Left colon (tissue), 2 donors: ENCODE measurements at places on chromosomes 2 and 18.
A peak's percentile ranks its signal among the peaks of the same experiment; 100 is the strongest.

DNA sequence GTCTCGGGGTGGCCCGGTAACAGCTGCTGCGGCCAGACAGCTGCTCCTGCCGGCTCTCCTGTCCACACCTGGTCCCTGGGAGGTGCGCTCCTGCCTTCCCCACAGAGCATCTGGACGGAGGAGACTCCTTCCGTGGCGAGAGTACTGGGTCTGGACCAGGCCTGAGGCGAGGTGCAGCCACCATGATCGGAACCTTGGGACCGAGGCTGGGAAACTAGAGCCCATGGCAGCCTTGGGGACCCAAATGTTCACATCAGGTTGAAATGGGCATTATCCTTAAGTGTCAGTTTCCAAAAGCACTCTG lies 628 bp downstream of the GIGYF2 start:
- no peak for DNase-seq

GRCh38 chr18:61738488-61738887 lies 154.3 kb downstream of the RNF152 start:
- DNase-seq = no peak

DNA sequence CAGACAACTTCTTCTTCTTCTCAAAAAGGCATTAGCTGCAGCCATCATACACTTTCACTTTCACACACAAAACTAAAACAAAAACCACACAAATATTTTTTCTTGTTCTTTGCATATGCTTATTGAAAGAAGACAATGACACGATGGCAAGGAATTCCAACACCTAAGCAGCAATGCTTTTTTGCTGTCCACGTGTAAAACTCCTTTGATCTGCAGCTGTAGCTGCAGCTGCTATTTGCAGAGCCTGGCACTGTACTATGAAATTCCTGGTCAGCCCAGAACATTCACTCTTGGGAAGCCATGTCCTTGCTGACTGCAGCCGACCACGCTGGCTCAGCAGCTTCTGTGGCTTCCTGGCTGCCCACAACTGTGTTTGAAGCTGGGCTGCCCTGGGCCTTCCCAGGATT lies 316.2 kb downstream of the CDH2 start:
- DNase-seq = no peak

DNA sequence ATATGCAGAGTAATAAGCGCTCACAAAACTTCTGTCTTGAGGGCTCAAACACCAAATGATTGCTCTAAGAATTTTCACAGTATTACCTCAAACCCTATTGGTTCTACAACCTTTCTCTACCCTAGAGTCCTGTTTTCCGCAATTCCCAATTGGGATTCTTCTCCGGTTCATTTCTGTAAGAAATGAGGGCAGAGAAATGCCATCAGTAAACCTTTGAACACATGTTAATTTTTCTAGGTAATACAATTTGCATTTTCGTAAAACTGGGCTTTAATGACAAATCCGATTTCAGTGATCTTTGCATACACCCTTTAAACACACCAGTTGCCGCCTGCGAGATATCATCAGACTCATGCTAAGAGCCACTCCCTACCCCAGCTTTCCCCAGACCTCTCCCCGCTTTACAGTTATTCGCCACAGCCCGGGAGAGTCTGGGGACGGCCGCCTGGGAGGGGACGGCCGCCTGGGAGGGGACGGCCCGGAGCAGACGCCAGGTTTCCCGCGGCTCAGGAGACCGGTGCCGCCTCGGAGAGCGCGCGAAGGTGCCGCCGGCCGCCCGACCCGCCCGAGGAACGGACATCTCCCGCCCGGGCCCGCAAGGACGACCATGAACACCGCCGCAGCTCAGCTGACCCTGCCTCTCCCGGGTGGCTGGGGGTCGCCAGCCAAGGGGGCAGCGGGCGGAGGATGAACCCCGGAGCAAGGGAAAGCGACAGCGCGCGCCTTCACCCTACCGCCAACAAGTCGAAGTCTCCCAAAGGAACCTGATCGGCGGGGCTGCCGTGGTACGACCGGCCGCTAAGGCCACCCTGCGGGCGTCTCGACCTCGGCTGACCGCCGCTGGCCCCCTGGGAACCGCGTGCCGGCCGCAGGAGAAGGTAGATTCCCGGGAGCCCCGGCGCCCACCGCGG lies 463 bp downstream of the SMC6 start:
- peak; percentile 59 for DNase-seq

- no peak for DNase-seq
Measured at GRCh38 chr2:232293191-232293590, 85.4 kb upstream of the ALPP start.

GRCh38 chr18:13627639-13628038 lies 98.7 kb downstream of the FAM210A start:
- no peak for DNase-seq

- no peak for DNase-seq
Measured at GRCh38 chr2:99159594-99159993, 4.8 kb downstream of the LIPT1 start.

DNA sequence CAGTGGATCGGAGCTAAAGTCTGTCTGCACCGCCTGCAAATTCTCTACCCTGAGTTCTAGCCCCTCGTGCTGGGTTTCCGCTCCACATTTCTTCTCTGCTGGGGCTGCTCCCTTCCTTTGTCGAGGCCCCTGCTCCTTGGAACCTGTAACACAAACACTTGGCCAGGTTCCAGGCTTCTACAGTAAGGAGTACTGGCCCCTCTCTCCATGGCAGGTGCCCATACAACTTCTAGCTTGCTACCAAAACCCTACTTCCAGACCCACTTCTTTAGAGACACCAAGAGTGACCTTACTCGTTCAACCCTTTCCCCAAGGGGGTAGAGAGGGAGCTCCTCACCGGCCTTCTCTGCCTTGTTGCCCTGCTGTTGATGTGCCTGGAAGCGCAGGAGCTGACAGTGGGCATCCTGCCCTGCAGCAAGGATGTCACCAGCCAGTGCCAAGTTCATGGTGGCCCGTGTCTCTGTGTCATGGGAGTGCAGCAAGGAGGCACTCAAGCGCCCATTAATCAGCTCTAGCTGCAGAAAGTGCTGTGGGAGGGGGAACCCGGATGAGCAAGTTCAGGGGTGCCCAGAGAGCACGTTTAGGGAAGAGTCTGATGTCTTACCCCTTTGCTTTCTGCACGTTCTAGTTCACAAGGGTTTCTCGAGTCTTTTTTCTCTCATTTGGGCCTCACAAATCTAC lies 1.1 kb downstream of the PREB start:
- DNase-seq = no peak

- no peak for DNase-seq
Measured at GRCh38 chr2:29580223-29580622, 341.2 kb downstream of the ALK start.

- DNase-seq = no peak
Measured at GRCh38 chr18:57780318-57780705, 22.8 kb downstream of the ATP8B1 start.

DNA sequence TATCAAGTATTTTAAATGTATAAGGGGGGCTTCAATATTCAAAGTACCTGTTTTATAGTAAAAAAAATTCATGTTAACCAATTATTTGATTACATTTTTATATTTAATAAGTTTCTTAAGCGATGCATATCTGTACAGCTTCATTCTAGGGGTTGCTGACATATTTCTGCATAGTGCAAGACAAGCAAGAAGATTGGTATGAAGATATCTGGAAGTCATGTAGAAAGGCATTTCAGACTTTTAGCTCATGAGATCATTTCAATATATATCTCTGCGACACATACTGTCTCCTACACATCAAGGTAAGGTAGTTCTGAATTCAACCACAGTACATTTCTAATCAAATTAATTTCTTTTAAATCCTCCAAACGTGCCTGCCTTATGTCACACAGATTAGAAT lies 73.1 kb downstream of the MEMO1 start:
- no peak for DNase-seq

GRCh38 chr2:18167871-18168270 lies 289.4 kb downstream of the KCNS3 start:
- no peak for DNase-seq

DNA sequence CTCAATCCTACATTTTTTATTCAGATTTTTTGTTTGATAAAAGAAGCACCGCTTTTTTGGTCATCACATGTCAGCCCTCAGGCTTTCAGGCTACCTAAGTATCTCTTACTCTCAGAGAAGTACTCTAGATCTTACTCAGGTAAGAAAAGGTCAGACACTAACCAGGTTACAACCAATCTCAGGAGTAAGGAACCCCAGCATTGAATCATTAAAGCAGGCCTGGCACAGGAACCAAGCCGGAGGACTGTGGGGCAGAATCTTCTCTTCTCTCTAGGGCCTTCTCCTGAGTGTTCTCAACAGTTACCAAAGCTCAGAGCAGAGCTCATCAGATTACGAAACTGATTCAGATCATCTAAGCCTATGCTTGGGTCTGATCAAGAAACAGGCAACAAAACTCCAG lies 28.2 kb downstream of the RBMS1 start:
- no peak for DNase-seq

DNA sequence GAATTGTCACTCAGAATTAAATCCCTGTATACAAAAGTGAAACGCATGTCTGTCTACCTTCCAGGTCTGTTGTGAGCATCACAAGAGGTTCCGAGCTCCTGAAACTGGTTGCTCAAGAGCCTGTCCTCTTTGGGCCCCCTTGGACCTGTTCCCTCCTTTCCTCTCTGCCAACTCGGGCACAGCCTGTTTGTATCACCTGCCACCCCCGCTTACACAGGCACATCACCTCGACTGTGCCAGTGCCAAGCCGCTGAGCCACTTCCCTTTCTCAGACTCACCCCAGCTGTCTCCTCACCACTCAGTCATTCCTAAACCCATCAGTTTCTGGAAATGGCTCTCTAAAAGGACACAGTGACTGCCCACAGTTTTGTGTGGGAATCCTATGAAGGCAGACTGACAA lies 3.1 kb downstream of the EFR3B start:
- no peak for DNase-seq

- DNase-seq = no peak
Measured at GRCh38 chr2:18600255-18600613, 10.9 kb upstream of the NT5C1B start.

GRCh38 chr2:27431395-27431794 lies 3.0 kb downstream of the NRBP1 start:
- no peak for DNase-seq

DNA sequence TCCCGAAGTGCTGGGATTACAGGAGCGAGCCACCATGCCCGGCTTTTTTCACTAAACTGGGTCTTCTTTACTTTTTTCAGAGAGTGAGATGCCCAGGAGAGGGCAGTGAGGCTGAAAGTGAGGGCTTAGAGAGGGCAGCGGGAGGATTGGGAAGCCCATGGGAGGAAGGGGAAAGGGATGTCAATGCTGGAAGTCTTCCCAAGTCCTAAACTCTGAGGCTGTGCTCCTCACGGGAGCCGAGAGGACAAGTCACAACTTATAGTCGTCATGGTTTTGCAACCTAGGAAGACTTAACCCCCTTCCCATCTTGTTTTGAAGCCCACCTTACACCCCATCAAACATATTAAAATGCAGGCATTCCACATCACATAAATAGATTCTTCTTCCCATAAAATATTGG lies 15.1 kb upstream of the MEP1B start:
- DNase-seq = no peak

GRCh38 chr18:44817831-44818473 lies 137.3 kb downstream of the SETBP1 start:
- DNase-seq = no peak

DNA sequence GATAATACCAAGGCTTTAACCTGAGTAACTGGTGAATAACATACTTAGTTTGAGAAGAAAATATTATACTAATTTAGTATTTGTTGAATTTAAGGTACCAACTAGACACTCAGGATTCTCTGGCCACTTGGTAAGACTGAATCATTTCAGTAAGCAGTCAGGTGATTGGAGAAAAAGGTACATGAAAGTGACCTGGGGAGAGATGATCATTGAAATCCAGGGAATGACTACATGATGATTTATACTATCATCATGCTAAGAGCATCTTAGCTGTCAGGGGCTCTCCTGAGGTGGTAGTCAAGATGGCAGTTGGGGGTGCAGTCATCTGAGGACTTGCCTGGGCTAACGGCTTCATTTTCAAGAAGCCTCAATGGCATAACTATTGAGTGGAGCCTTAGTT lies 571.2 kb upstream of the ACVR2A start:
- DNase-seq = no peak

DNA sequence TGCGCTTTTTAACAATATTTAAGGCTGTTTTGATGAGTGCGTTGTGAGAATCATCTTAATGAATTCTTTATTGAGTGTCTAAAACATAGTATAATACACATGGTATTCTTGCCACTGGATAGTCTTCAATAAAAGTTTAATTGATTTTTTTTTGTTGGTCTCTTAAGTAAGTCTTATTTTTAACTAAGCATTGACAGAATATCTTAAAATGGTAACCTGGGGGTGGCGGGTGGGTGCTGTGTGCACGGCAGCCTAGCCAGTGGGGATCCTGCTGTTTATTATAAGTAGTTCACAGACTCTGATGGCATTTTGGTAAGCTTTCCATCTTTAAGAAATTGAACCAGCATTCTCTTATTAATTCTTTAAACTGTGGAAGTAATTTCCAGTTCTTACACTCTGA lies 6.0 kb downstream of the SOX11 start:
- DNase-seq = no peak

DNA sequence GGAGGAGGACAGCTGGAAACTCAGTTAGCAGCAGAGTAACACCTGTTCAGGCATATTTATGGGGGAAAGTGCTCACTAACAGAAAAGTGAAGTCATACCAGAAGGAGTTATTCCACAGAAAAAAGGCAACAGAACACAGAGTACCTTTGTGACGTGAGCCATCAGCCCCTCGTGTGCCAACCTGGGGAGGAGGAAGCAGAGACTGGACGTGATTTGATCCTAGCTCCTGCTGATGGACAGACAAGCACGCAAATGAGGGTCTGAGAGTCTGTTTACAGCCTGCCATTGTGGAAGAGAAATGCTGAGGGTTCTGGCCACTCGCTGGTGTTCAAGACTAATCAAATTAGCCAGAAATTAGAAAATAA lies 120.7 kb downstream of the ZNF521 start:
- no peak for DNase-seq

- DNase-seq = peak; percentile 6
Measured at GRCh38 chr2:125516496-125517109, 1139.4 kb upstream of the GYPC start.

DNA sequence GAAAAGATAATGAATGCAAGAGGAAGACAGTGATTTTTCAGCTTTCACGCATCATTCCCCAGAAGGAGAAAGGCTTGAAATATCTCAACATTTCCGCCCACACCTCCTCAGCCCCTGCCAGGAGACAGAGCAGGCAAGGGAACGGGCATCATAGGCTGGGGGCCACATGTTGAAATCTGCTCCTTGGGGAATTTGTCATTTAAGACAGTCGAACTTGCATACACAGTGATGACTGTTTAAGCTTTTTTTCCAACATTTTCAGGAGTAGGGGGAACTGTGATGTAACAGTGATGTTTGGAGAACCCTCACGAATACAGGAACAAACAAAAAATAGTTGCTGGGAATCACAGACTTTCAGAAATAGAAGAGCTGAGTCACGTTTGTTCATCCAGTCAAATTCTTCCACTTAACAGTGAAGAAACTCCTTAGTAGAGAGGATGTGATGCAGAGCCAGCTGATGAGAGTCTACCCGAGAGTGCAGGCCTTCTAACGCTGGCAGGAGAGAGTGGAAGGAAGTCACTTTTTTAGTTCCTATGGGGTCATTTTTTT lies 266.8 kb downstream of the ALPK2 start:
- DNase-seq = no peak

- no peak for DNase-seq
Measured at GRCh38 chr2:241368643-241369042, 12.6 kb downstream of the FARP2 start.

- DNase-seq = no peak
Measured at GRCh38 chr2:190082118-190082517, 19.6 kb upstream of the MSTN start.
